Endothelial cell (in vitro differentiated cells): ENCODE measurements at places on chromosomes 11 and 22.
A peak's percentile ranks its signal among the peaks of the same experiment; 100 is the strongest.

DNA sequence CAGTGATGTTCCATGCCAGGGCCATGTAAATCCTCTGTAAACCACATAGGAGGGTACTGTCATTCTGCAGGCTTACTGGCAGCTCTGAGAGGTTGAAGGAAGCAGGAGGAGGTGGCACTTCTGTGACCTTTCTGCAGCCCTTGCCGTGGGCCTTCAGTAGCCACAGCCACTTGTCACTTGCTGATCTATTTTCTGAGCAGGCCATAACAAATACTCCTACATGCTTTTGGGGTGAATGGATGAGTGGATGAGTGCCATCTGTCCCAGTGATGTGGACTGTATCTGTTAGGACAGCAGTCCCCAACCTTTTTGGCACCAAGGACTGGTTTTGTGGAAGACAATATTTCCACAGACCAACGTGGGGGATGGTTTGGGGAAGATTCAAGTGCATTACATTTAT, 10.2 kb downstream of the B3GNT6 start:
- no peak for DNase-seq

GRCh38 chr11:75063741-75064314, 32.8 kb downstream of the OR2AT4 start:
- DNase-seq = no peak

- no peak for DNase-seq
These were observed 46.5 kb downstream of the MYO7A start for GRCh38 chr11:77174559-77174958.

- no peak for DNase-seq
These were observed 70.4 kb downstream of the LRRC32 start for GRCh38 chr11:76600124-76600655.

GRCh38 chr11:57276169-57276970, 39.3 kb upstream of the APLNR start:
- no peak for DNase-seq

DNA sequence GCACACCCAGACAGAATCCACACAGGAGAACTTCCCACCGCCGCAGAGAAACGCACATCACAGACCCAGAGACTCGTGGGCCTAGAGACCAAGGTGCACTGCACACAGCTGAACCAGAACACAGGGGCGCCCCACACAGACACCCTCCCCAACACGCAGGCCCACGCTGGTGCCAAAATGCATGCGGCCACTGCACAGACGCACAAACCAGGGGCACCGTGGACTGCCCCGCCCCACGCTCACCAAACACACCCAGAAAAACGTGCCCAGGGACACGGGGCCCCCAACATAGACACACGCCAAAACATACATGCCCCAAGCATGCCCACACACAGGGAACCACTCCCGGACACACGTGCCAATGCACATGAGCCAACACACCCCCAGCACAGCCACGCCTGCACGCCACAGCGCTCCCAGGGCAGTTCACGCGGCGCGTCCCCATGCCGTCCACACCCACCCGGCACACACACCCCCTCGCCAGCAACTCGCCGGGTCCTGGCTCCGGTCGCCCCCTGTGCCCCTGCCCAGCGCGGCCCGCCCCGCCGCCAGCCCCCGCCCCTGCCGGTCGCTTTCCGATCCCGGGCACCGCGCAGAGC, 7.8 kb downstream of the ELFN2 start:
- no peak for DNase-seq

DNA sequence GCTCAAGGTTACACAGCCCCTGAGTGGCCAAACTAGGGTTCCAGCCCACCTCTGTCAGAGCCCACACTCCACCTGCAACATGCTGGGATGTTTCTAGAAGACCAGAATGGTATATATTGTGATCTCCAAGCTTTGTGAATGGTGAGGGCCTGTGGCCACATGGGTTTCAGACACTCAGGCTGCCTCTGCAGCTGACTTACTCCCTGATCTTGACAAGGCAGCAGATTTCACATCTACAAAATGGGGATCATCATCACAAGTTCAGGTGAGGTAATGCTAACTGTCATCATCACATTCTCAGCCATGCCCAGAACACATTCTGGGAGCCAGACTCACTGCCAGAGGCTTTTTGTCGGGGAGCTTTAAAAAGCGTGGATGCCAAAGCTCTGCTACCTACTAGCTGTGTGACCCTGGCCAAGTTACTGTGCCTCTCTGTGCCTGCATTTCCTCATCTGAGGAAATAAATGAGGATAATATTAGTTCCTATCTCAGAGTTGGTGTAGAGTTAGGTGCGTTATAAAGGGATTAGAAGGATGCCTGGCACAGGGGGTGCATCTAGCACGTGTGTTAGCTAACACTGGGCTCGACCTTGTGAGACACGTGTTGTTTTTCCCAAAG, 24.9 kb upstream of the WNT11 start:
- DNase-seq = no peak

DNA sequence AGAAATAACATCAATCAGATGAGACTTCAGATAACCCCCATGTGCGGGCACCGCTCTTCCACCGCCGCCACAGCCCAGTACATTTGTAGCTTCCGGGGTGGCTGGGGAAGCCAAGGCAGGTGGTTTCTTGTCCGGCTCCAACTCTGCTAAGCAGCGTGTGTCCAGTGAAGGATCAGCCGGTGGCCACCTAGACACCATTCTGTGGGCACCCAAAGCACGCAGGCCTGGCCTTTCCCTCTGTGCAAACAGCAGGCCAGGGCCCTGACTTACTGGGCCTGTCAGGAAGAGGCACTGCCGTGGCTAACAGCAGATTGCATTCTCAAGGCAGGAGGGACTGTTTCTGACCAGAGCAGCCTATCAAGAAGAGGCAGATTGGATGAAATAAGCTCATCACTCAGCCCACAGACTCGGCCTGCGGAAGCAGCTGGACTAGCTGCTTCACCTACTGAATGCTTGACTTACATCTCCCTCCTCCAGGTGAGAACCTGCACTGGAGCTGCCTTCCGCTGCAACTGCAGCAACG, 74.8 kb downstream of the ETS1 start:
- DNase-seq = no peak

- DNase-seq = peak; percentile 82
These were observed 52.4 kb downstream of the CACNA1I start for GRCh38 chr22:39622881-39623367.

DNA sequence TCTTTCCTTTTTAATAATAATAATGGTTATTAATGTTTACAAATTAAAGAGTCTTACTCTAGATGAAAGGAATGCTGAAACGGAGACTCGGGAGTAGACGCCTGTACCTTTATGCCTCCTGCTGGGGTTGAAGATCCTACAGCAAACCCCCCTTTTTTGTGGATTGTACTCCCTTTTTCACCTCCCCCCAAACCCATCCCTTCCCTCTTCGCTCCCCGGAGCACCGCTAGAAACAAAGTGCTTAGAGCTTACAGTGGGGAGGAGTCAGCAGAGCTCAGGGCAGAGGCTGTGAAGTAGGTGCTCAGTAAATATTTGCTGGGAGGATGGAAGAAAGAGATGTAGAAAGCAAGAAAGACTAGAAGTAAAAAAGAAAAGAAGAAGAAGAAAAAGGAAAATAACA, 169.7 kb downstream of the NXPE2 start:
- DNase-seq = no peak

DNA sequence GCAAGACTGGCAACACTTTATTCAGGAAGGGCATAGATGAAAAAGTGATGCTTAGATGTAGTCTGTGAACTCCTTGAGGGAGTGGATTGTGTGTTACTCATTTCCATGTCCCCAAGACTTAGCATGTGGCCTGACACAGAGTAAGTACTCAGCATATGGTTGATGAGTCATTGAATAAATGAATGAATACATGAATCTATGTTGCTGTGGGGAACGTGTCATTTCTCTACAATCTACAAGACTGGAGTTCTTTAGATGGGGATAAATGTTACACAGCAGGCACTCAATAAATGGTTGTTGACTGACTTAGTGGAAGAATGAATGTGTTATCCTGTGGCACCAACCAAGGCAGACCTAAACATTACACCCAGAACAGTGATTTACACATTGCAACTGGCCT, 17.9 kb downstream of the BPIFC start:
- no peak for DNase-seq

GRCh38 chr22:19114984-19115552, 7.1 kb downstream of the DGCR2 start:
- no peak for DNase-seq

- no peak for DNase-seq
These were observed 7.4 kb downstream of the SMPD1 start for GRCh38 chr11:6397636-6398035.

DNA sequence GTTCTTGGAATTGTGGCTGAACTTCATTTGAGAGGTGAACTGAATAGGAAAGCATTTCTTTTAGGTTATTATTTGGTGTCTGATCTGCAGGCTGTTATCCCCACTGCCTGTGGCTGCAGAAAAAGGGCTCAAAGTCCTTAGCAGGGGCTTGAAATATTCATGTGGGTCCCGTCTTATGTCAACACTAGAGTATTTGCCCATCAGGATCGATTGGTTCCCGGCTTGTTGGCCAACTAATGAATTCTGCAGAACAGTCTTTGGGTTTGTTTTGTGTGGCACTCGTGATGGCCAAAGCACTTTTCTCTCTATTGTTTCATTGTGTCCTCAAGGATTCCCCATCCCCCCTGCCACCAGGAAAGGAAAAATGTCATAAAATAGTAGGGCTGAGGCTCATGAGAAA, 211.9 kb downstream of the MYO18B start:
- DNase-seq = no peak

DNA sequence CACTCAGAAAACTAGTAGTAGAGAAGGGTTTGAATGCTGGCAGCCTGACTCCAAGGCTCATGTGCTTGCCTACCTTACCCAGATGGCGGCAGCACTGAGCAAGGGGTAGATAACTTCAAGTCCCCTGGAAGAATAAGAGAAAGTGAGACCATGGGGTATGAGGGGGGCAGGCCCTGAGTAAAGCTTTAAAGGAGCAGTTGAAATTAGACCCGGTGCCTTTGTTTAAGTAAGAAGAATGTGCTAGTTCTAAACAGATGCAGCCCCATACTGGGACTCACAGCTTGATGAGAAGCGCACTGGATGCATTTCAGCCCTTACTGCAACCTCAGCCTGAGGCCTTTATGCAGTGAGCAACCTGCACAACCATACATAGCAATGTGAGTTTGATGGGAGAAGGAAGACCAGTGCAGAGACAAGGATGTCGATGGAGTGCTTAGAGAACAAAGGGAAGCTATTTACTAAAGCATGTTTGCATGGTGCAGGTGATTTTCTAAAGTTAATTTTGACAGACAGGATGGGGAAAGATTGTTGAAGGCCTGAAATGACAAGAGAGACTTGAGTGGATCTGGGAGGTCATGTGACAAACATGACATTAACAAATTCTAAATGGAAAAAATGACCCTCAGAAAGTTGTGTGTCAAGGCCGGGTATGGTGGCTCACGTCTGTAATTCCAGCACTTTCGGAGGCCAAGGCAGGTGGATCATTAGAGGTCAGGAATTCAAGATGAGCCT, 27.1 kb upstream of the TMA7B start:
- peak; percentile 55 for DNase-seq

GRCh38 chr22:17802822-17803221, 28.6 kb upstream of the BID start:
- no peak for DNase-seq

- DNase-seq = no peak
These were observed 248.9 kb upstream of the NARS2 start for GRCh38 chr11:78823588-78823987.

GRCh38 chr11:60878245-60879101, 11.1 kb downstream of the ZP1 start:
- DNase-seq = no peak

DNA sequence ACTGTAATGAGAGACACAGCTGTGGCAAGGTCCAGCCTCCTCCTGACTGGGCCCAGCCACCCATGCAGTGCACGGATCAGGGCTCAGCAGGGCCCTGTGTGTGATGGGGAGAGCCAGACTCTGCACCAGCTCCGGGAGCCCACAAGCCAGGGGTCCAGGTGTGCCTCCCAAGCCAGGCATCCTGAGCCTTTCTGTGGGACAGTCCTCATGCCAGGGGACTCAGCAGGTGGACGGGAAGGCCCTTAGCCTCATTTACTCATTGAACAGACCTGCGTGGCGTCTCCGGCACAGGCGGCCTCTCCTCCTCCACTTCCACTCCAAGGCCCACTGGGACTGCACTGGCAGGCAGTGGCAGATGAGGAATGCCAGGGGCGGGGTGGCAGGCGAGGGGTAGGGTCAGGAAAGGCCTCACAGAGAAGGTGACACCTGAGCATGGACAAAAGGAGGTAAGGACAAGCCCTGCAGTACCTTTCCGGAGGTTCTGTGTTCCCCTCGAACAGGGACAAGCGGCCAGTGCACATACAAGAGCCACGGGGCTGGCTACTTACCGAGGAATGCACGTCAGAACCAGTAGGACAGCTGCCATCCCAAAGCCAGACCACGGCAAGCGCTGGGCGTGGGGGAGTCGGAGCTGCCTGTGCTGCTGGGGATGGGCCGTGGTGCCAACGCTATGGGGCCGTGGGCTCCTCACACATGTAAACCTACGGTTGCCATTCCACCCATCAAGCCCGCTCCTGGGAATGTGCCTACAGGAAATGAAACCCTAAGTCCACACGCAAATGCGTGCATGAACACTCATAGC, 52.7 kb downstream of the IGF2 start:
- no peak for DNase-seq

GRCh38 chr11:63567044-63567840, 4.1 kb upstream of the PLAAT2 start:
- DNase-seq = no peak

GRCh38 chr11:32374261-32374711, 61.1 kb downstream of the WT1 start:
- peak; percentile 75 for DNase-seq

- no peak for DNase-seq
These were observed 8.4 kb downstream of the RHBDD3 start for GRCh38 chr22:29259253-29259899.

GRCh38 chr11:37459456-37459855, 861.4 kb upstream of the RAG2 start:
- DNase-seq = no peak

- no peak for DNase-seq
These were observed 62.9 kb upstream of the SPON1 start for GRCh38 chr11:13899603-13900002.
